Mesenteric fat pad (tissue), 1 donor: ENCODE measurements at places on chromosomes 13 and 19. TPM values are rescaled to one million over a fixed set of nuclear protein-coding genes. Genes with fewer than 3 reads are reported as not detected.

- DNase-seq: no peak
Observed at GRCh38 chr13:29589234-29589633, 6.3 kb downstream of the SLC7A1 start.

FGF21 gene
- not detected for total RNA-seq

KLK10 gene
- not detected for total RNA-seq

DIRAS1 gene
- 1.1 TPM for total RNA-seq

DNA sequence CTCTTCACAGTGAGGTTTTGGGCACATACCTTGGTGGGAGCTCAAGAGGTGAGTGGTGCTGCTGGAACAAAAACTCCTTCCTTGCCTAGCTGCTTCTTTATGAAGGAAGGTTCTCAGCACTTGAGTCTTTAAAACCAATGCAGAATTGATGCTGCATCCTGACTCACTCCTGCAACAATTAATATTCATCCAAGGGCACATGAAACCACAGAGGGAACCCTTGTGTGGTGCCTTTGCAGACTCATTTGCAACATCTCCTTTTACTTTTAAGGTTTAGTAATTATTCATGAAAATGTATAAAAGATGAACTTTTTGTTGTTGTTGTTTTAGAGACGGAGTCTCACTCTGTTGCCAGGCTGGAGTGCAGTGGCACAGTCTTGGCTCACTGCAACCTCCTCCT is 30.1 kb downstream of the OPA3 start:
- DNase-seq: no peak

- no peak for DNase-seq
Observed at GRCh38 chr19:53546758-53547513, 9.0 kb downstream of the ZNF331 start.

DNA sequence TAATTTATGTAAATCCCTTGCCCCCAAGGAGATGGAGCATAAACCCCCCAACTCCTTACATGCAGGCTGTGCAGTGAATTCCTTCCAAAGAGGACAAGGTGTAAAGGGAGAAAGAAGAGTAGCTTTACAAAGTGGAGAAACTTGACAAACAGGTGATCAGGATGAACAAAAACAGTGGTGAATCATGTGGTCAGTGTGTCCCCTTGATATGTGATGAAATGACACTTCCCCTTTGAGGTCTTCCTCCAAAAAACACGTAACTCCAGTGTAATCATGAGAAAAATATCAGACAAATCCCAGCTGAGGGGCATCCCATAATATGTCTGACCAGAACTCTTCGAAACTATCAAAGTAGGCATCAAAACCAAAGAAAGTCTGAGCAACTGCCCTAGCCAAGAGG is 29.5 kb upstream of the AKT2 start:
- DNase-seq: no peak

- DNase-seq: no peak
Observed at GRCh38 chr13:99896369-99897075, 75.0 kb downstream of the ZIC5 start.

- DNase-seq: no peak
Observed at GRCh38 chr13:78309497-78310180, 293.7 kb downstream of the POU4F1 start.

TMEM86B gene
- 1.6 TPM for total RNA-seq

DNA sequence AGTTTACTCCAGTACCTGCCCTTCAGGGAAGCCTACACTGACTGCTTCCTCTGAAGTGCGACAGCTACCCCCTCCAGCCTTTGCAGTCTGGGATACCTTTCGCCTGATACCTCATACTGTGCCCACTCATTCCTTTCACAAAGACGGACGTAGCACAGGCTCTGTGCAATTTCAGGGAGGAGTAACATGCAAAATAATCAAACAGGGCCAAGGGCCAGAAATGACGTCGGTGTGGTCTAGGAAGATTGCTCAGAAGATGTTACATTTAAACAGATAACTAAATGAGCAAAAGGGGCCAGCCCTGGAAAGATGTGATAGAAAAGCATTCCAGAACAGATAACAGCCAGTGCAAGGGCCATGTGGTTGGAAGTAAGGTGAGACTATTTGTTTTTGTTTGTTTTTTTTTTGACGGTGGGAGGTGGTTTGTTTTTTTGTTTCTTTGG is 6.6 kb upstream of the DDX39A start:
- no peak for DNase-seq
